ENCODE measurements at places on chromosomes 7 and 10.
A peak's percentile ranks its signal among the peaks of the same experiment; 100 is the strongest.

GRCh38 chr10:129502448-129502847 is 35.4 kb downstream of the MGMT start:
- no peak for DNase-seq

DNA sequence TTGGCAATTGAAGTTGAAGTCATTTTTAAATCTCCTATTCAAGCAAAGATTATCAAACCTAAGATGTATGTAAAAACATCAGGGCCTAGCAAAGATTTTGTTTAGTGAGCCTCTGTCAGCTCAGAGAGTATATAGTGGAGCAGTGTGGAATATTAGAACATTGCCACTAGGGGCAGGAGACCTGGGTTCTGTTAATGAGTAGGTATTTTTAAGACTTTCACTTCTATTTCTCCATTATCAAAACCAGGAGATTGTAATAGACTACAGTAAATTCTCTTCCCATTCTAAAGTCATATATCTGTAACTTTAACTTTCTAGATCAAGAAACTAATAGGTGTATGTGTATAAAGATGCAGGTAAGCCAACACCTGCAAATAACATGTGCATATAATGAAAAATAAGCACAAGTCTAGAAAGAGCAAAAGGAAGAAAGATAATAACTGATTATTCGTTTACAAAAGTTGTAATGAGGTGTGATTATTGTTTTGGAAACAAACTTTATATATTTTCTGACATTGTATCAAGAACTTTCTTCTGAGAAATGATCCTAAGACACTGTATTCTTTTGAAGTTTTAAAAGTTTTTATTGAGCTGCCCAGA is 64.4 kb downstream of the KCND2 start:
- DNase-seq: no peak

GRCh38 chr10:8331387-8331786 is 276.9 kb downstream of the GATA3 start:
- no peak for DNase-seq

- DNase-seq: no peak
Observed at GRCh38 chr7:74018246-74018895, 9.6 kb upstream of the ELN start.

DNA sequence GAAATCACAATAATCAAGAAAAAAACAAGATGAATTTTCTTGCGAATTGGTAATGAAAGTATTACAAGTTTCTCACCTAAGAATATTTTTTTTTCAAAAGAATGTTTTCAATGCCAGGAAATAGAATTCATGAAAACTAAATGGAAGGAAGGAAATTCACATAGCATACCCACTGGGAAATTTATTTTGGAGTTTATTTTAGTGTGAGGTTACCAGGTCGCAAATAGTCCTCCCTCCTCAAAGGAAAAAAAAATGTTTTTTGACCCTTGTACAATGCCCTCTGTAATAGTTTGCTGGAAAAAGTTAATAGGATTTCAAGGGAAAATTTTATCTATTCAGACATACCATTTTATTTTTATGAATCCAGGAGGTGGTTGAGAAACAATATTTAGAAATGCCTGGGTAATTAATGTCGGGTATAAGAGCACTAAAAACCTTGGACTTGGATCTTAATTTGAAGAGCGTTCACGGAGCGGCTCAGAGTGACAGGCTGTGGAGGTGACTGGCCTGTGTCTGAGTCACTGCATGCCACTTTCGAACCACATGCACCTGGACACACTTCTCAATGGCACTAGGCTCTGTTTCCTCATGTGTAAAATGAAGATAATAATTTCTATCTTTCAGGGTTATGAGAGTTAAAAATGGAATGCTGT is 28.2 kb downstream of the CUBN start:
- no peak for DNase-seq

DNA sequence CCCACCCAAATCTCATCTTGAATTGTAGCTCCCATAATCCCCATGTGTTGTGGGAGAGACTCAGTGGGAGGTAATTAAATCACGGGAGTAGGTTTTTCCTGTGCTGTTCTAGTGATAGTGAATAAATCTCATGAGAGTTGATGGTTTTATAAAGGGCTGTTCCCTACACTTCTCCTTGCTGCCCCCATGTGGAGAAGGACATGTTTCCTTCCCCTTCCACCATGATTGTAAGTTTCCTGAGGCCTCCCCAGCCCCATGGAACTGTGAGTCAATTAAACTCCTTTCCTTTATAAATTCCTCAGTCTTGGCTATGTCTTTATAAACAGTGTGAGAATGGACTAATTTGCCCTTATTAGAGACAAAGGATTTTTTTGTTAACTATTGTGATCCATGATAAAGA is 48.5 kb upstream of the MKX start:
- DNase-seq: no peak

DNA sequence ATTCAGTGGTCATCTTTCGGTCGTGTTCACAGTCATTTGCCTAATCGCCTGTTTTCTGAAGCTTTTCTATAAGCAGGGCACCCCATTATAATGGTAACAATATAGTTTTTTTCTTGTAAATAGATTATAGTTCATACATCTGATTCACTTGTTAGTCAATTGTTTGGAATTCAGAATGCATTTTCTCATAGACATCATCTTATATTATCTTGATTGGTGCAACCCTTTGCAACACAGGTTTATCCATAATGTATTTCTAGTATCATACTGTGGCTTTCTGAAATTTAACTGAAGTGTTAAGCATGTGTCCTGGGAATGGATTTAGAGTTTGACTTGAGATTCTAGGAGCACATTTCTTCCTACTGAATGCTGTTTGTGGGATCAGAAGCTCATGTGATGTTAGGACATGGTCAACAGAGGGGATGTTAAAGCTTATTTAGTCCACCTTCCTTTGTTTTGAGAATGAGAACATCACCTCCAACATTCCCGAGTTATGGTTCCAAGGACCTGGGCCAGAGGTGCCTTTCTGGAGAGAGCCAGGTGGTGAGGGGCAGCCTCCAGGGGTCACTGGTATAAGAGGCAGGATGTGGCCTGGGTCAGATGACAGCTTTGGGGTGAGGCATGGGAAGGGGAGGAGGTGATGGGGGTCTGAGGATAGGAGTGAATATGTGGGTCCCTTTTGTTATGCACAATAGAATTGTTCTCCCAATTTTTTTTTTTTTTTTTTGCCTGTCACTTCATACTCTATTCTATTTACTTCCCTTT is 415.6 kb downstream of the EXOC4 start:
- DNase-seq: no peak

DNA sequence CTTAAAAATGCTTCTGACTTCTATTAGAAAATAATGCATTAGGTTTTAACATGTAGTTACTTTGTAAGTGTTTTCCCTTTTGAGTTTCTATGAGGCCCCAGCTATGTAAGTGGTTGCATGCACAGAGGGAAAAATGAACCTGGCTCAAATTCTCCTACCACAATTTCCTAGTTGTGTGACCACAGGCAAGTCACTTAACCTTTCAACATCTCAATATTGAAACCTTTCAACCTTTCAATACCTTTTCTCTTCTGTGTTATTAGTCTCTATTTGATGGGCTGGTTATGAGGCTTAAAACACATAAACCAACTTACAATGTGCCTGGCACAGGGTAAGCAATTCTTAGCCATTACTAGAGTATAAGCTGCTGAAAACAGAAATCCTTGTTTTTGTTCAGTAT is 203.0 kb downstream of the KCND2 start:
- DNase-seq: no peak

DNA sequence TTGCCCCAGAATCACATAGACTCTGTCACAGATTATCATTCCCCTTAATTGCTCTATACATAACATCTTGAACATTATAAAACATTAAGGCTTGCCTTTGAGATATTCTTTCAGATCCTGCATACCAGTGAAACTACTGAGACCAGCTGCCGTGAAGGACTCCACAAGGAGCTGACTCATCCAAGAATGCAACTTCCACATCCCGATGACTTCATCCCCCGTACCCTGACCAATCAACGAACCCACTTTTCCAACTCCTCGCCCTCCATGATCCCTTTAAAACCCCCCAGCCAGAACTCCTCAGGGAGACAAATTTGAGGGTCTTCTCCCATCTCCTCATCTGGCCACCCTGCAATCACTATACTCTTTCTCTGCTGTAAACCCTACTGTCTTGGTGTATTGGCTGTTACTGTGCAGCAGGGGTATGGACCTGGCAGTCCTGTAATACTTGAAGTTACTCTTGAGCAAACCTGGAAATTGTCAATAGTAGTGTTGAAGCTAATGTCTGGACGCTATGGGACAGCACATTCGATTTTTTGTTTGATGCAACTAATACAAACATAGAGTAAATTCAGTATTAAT is 49.8 kb downstream of the HTR5A start:
- DNase-seq: no peak

GRCh38 chr7:102914585-102914984 is 1.8 kb downstream of the LRRC17 start:
- no peak for DNase-seq

- no peak for DNase-seq
Observed at GRCh38 chr7:50653126-50653864, 88.1 kb upstream of the DDC start.

- peak; percentile 21 for DNase-seq
Observed at GRCh38 chr7:74544706-74545469, 91.2 kb downstream of the GTF2IRD1 start.

GRCh38 chr10:4763513-4763912 is 62.5 kb upstream of the AKR1E2 start:
- no peak for DNase-seq

DNA sequence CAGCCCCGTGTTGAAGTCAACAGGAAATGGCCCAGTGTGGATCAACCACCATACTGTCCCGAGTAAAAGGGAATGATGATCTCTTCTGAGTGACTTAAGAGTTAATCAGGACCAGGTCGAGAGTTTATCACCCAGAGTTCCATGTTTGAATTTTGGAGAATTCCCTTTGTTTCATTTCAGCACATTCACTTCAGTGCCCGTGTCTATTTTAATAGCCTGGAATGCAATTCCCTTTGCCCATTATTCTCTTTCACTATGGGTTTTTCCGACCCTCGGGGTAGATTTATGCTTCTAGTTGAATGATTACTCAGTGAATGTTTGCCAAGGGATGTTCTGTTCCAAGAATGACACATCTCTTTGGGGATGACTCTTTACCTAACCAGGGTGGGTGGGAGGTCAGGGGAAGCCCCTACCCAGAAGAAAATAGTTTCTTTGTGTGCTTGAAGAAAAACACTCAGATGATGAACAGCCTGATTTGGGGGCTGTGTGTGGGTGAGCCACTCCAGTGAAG is 594.9 kb downstream of the INHBA start:
- DNase-seq: no peak

- DNase-seq: no peak
Observed at GRCh38 chr7:116632384-116632783, 39.6 kb upstream of the MET start.

DNA sequence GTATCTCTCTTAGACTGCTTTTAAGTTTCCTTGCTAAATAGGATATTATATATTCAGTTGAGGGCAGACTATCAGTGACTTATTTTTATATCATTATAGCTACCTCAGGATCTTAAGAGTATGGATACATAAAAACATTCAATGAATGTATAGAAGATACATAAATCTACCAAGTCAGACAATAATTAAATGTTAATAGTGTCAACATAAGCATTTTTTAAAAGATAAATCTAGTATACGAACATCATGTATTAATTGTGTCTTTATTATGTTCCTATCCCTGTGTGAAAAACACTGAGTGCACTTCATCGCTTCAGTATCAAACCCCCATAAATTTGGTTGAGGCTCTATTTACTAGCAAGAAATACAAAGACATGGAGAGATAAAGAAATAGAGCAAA is 242.8 kb downstream of the CRPPA start:
- DNase-seq: no peak

DNA sequence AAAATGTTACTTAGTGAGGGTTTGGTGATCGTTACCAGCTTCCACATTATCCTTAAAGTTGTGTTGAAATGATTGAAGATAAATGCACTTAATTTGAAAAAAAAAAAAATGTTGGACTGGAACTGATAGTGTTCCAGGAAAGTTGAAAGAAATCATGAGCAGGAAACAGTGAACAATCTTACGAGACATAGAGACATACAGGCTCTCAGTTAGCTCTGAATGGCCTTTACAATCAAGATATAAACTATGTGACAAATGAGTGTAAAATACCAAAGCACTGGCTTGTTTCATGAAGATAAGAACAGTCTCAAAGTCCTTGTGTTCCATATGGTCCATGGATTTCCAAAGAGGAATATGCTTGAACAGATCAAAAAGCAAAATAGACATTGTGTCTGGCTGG is 430.1 kb upstream of the ETV1 start:
- DNase-seq: no peak

GRCh38 chr10:89852872-89853271 is 151.5 kb downstream of the KIF20B start:
- DNase-seq: no peak

DNA sequence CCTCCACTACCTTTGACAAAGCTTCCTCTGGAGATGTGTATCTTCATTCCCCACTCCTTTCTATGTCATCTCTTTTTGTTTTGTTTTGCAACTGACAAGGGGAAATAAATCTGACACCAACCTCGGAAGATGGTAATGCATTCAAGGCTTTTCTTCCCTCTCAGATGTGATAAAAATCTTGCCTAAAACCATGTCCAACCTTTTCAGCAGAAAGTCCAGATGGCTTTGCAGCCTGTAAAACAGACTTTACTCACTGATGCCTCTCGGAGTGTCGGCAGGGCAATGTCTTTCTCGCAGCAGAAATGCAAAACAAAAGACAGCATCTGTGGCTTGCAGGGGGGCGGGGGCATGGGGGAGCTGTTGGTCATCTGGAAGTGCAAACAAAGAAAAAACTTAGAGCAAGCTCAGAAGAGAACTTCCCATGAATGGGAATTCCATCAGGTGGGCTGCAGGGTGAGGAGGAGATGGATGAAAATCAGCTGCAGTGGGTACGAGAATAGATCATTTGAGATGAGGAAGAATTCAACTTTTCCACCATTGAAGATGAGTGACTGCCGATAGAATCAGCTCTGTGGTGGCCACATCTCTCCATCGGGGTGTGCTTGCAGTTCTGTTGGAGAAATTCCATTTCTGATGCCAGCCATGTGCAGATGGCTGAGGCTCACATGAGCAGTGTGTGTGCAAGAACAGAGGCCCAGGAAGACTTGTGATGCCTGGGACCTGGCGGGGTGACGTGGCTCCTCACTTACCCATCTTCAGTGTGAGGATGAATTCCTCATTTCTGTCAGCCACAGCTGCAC is 237.7 kb downstream of the WDR37 start:
- no peak for DNase-seq

DNA sequence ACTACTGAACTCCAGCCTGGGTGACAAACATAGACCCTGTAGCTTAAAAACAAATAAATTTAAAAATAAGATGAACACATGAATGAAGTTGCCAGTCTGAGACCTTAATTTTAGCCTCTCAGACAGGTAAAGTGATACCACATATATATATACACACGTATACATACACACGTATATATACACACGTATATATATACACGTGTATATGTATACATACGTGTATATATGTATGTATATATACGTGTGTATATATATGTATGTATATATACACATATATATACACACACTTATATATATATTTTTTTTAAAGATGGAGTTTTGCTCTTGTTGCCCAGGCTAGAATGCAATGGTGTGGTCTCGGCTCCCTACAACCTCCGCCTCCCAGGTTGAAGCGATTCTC is 62.7 kb downstream of the UBE2H start:
- no peak for DNase-seq

GRCh38 chr10:46070749-46071148 is 24.7 kb upstream of the MSMB start:
- DNase-seq: no peak

Data from stimulated activated CD4-positive, alpha-beta T cell treated with anti-CD3 and anti-CD28 coated beads, Interleukin-12 subunit alpha, Interleukin-12 subunit beta, amount 100 ng/mL, for 48 hours (primary cell).